ENCODE measurements at places on chromosomes 1 and 21. TPM values are rescaled to one million over a fixed set of nuclear protein-coding genes. Genes with fewer than 3 reads are reported as not detected.

GRCh38 chr1:89844860-89845259 is 24.0 kb downstream of the LRRC8D start:
- no peak for DNase-seq

DNA sequence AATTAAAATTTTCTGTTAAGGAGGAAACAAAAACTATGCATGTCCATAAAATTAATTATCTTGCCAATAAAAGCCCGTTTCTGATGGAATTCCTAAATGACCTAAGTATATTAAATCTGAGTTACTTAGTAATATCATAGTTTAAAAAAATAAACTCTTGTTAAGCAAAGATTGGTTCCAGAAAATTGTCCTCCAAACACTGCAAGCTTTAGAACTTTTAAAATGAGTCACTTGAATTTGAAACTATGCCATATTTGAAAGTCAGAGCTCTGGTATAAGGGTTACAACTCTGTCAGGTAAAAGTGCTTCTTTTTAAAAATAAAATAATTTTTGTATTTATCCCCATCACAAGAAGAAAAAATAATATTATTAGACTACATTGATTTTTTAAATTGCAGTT is 409.5 kb downstream of the PLPP3 start:
- no peak for DNase-seq

DNA sequence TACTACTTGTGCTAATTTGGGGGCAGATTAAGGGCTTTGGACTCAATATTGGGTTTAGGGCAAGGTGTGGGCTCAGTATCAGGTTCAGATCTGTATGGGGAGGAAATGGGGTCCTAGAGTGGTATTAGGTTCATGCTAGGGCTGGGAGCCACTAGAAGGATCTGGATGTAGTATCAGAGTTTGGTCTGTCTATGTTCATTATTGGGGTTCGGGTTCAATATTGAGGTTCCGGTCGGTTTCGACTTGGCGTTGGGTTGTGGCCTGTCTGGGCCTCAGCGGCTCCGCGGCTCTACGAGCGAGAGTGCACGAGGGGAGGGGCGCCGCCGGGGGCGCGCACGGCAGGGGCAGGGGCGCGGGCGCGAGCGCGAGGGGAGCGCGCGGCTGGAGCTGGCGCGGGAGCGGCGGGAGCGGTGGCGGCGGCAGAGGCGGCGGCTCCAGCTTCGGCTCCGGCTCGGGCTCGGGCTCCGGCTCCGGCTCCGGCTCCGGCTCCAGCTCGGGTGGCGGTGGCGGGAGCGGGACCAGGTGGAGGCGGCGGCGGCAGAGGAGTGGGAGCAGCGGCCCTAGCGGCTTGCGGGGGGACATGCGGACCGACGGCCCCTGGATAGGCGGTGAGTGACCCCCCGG is at the start of gene PTPRF:
Gene PTPRF, plus strand, starts transcription at position 401 of the 624 bp plus-strand sequence. CDS start 14,193 bp downstream, outside the sequence.
- DNase-seq: no peak

FAM89A gene
- total RNA-seq: 39.0 TPM

SPRR1A gene
- not detected for total RNA-seq
